ENCODE measurements at places on chromosomes 11 and 22.

DNA sequence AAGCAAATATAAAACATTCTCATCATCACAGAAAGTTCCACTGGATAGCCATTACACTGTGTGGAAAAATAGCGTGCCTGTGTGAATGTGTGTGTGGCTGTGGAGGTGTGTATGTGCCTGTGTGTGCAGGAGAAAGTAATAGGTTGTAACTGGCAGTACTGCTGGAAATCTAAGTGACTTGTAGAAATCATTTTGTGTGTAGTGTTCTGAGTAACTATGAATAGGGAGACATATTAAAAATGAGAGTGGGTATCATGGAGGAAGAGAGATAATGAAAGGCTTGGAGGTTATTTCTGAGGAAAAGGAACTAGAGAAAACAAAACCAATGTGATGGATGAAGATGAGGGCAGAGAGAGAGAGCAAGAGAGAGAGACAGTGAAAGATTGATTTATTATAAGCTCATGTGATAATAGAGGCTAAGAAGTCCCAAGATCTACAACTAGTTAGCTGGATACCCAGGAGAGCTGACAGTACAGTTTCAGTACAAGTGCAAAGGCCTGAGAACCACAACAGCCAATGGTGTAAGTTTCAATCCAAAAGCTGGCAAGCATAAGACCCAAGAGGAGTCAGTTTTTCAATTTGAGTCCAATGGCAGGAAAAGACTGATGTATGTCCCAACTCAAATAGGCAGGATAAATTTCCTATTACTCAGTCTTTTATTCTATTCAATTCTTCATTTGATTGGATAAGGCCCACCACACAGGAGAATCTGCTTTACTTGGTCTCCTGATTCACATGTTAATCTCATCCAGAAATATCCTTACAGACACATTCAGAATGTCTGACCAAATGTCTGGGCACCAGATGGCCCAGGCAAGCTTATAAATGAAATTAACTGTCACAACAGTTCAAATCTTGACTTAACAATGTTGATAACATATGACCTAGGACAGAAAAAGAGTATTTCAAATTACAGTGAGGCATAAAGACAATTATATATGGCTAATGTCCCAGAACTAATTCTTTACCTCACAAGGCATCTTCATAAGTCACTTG lies 14.9 kb downstream of the KBTBD3 start:
- no peak for DNase-seq

DNA sequence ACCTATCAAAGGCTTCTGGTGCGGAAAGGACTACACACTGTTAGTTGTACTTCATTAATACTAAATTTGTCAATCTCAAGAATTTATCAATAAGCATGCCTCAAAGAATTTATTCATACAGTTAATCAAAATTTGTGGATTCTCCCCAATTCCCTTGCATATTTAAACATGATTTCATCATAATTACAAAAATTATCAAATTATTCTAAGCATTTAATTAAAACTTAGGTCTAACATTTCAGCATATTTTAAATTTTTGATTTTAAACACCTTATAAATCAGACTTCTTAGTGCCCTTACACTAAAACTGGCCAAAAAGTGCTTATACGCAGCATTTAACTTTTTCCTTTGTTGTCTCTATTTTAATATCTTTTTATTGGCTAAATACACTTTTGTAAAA lies 13.8 kb upstream of the SERPIND1 start:
- DNase-seq, result no peak

DNA sequence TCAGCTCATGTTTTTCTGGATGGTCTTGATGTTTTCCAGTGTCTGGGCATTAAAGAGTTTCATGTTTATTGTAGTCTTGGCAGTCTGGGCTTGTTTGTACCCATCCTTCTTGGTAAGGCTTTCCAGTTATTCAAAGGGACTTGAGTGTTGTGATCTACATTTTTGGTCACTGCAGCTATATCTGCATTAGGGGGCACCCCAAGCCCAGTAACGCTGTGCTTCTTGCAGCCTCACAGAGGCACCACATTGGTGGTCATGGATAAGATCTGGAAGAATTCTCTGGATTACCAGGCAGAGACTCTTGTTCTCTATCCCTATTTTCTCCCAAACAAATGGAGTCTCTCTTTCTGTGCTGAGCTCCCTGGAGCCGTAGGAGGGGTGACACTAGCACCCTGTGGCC lies 451.5 kb upstream of the FAT3 start:
- DNase-seq, result no peak

DNA sequence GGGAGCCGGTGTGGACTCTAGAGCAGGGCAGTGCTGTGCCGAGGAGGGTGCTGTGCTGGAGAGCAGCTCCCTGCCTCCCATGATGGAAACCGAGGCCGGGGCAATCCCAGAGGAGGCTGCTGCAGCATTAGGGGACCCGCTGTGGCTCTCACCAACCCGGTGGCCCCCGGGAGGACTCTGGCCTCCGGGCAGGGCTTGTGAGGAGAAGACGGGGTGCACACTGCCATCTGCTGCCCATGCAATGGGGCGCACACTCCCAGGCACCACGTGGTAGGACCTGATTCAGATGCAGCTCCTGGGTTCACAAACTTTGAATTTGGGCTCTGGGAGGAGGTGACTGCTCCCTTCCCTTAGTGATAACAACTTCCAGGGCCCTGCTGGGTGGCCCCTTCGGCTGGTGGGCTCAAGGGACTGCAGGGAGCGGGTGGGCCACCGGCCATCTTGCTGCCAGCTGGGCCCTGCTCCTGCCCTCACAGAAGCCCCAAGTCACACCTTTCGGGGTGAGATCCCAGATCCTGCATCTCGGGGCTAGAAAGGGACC lies 93.8 kb upstream of the FGF3 start:
- no peak for DNase-seq

DNA sequence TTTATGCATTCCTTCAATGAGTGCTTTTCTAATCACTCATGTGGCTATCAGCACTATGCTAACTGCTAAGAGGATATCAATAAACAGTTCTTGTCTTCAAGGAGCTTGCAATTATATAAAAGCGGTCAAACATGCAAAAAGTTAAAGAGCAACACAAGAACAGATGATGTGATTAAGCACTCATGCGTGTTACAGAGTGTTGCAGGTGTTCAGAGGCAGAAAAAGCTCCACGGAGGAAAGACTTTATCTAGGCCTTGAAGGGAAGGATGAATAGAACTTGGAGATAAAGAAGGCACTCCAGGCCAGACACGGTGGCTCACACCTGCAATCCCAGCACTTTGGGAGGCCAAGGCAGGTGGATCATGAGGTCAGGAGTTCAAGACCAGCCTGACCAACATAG lies 13.6 kb downstream of the CD3E start:
- DNase-seq, result no peak

Measured in thoracic aorta (tissue), 2 donors.